RCC 7860 (cell line): ENCODE measurements at places on chromosomes 5 and 9.

DNA sequence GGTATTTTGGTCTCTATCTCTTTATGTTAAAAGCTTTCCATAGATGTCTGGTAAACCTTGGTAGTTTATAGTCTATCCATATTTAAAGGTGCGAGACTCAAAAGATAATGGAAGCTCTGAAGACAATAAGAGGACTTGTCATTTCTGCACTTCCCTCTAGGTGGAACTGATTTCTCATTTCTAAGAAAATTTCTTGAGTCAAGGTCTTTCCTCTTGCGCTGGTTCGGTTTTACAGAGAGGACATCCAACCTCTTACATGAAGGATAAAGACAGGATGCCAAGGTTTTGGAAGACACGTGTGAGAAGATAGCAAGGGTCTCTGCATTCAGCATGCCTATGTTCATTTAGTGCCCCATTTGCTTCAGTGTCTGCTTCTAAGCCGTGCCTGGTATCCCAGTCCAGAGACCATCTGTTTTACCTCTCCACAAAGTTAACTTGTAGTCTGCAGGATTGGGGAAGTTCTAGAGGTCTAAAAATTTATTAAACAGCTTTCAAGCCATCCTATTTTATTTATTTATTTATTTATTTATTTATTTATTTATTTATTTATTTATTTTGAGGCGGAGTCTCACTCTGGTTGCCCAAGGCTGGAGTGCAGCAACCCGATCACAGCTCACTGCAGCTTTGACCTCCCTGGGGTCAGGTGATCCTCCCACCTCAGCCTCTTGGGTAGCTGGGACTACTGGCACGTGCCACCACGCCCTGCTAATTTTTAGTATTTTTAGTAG is 41.6 kb downstream of the KIAA1191 start:
- no peak for DNase-seq

GRCh38 chr9:108609227-108609896 is 246.4 kb downstream of the ACTL7B start:
- DNase-seq: no peak

DNA sequence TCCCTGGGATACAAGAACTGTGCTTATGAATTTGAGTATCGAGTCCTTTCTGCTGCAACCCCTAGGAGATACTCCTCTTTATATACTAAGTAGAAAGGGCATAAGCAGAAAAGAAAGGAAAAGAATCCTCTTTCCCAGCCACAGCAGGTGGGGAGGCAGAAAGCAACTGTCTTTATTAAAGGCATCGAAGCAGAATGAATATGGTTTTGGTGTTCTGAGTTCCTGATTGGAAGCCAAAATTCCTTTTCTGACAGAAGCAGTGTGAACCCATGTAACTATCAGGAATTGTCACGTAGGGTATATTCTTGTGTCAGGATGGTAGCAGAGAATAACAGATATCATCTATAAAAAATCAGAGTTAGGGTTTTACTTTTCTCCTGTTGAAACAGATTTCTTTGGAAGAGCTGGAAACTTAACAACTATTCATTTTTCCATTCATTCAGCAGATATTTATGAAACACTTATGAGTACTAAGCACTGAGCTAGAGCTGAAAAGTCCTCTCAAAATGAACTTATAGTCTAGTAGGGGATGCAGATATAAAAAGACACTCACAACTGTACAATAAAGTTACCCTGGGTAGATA is 96.5 kb upstream of the LHFPL2 start:
- no peak for DNase-seq

DNA sequence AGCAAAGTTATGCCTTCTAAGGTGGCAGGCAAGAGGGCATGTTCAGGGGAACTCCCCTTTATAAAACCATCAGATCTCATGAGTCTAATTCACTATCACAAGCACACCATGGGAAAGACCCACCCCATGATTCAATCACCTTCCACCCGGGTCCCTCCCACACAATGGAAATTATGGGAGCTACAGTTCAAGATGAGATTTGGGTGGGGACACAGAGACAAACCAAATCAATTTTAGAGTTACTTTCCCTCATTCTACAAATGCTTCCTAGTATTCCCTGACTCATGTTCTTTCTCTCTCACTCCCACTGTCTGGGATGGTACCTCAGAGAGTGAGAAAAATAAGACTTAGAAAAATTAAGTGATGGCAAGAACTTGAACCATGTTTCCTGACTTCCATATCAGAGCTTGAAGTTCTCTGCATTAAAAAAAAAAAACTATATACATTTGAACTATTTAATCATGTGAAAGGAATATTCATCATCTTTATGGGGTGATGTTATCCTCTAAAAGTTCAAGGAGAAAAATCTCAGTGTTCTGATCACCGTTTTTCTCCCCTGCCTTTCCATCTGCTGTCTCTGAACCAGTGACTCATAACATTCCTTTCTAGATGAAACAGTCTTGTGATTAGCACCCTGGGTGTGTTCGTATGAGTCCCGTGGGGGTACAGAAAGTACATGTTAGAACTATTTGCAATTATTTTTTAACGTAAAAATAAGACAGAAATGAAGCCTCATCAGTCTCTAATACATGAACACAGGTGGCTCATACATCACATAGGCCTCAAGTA is 282.9 kb downstream of the SLF1 start:
- peak; percentile 47 for DNase-seq

GRCh38 chr5:83740741-83741140 is 20.1 kb upstream of the HAPLN1 start:
- no peak for DNase-seq

- no peak for DNase-seq
Observed at GRCh38 chr5:126810596-126811380, 33.9 kb downstream of the LMNB1 start.

- no peak for DNase-seq
Observed at GRCh38 chr9:95120781-95121370, 196.6 kb downstream of the FANCC start.

GRCh38 chr5:4348919-4349318 is 753.3 kb downstream of the IRX1 start:
- no peak for DNase-seq

DNA sequence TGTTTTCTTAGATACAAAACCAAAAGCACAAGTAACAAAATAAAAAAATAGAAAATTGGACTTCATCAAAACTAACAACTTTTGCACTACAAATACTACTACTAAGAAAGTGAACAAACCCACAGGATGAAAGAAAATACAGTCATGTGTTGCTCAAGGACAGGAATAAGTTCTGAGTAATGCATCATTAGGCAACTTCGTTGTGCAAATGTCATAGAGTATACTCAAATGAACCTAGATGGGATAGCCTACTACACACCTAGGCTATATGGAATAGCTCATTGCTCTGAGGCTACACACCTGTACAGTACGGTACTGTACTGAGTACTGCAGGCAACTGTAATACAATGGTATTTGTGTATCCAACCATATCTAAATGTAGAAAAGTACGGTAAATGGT is 88.3 kb downstream of the RAPGEF1 start:
- peak; percentile 12 for DNase-seq

- peak; percentile 98 for DNase-seq
Observed at GRCh38 chr5:119400245-119400644, 44.4 kb downstream of the TNFAIP8 start.

DNA sequence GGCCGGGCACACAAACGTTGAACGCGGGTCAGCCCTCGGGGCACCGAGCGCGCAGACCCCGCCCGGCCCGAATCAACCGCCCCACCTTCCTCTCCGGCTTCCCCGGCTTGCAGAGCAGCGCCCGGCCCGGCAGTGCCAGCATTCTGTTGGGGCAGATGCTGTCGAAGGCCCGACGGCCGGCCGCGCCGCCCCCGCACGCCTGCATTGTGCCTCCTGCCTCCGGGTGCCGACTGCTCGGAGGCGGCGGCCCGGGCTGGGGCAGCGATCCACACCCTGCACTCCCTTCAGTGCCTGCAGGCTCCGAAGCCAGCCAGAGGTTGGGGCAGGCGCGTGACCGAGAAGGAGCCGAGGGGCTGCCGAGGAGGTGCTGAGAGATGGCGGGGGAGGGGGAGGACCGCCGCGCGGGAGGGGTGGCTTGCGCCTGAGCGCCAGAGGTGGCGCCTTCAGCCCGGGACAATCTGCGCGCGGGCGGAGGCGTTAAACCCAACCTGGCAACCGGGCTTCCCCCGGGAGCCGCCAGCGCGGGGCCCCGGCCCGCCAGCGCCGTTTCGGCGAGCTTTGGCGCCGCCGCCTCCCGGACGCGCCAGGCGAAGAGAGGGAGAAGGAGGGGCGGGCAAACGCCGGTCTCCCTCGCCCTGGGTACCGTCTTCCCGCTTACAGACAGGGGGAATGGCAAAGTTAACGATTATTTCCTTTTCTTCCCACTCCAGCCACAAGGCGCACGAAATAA is at the start of gene MCIDAS:
MCIDAS (minus strand) TSS at position 382 of the 730 bp plus-strand sequence; CDS start at position 205, 177 bp downstream.
- DNase-seq: peak; percentile 12

GRCh38 chr5:143716881-143717280 is 95.1 kb upstream of the HMHB1 start:
- no peak for DNase-seq

DNA sequence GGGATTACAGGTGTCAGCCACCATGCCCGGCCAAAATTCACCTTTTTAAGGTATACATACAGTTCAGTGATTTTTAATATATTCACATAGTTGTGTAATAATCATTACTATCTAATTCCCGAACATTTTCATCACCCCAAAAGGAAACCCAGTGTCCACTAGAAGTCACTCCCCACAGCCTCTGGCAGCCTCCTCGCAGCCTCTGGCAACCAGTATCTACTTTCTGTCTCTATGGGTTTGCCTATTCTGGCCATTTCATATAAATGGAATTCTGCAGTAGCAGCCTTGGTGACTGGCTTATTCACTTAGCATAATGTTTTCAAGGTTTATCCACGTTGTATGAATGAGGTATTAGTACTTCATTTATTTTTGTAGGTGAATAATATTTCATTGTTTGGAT is 59.0 kb downstream of the UBAP1 start:
- DNase-seq: no peak

DNA sequence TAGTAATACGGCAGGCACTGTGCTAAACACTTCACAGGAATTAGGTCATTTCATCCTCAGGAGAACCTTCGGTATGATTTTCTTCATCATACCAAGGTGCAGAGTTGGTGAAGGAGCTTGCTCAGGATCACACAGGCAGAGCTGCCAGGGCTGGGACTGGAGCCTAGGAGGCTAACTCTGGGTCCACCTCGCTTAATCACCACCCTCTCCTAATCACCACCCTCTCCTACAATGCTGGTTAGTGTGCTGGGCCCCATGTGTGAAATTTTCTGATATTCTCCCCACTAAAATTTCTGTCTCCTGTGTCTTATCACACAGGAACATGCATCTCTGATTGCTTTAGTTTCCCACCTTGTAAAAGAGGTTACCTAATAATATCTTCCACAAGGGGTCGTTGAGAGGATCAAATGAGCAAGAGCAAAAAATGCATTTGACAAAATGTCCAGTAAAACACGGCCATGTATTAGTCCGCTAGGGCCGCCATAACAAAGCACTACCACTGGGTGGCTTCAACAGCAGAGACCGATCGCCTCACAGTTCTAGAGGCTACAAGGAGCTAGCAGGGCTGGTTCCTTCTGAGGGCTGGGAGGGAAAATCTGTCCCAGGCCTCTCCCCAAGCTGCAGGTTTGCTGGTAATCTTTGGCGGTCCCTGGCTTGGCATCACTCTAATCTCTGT is 128.2 kb upstream of the NFIB start:
- no peak for DNase-seq

- no peak for DNase-seq
Observed at GRCh38 chr5:178314961-178315820, 82.6 kb upstream of the PHYKPL start.

GRCh38 chr9:1171546-1171945 is 121.4 kb downstream of the DMRT2 start:
- no peak for DNase-seq

DNA sequence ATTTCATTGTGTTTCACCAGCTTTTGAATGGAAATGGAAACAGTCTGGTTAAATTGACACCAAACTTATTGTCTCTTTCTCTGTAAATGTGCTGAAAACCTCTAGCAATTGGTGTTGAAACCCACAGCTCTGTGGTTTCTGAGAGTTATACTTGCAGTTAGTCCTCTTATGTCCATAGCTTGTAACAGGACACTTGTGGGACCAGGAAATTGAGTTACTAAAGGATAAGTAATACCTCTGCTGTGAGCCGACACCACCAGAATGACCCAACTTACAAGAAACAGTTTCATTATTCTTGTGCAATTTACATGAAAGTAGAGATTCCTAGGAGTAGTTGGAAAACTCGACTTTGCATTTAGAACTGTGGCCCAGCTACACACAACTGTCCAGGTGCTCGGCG is 191.5 kb downstream of the CFAP90 start:
- DNase-seq: no peak

DNA sequence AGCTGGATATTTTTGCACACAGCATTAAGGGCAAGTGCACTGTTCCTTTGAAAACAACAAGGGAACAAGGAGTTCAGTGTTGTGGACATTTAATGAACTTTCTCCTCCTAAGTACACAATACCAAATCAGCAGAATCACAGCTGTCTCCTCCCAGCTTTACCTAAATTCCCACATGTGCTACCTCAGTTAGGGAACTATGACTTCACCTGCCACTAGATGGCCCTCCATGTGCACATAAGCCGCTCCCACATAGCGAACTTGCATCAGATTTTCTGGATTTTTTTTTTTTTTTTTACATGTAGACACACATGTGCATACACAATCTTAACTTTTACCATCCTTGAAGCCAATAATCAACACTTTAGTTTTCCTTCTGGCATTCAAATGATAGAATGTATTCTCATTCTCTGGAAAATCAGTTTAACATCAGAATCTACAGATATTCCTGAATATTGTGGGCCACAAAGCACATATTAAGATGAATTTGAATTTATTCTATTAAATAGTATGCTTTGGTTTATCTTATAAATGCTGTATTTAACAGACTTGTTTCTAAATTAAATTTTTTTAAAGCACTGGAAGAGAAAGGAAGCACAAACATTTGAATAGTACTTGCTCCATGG is 123.6 kb downstream of the PALM2AKAP2 start:
- peak; percentile 62 for DNase-seq

- DNase-seq: no peak
Observed at GRCh38 chr5:9187614-9188013, 358.3 kb downstream of the SEMA5A start.

- DNase-seq: no peak
Observed at GRCh38 chr5:77272206-77272605, 61.7 kb downstream of the PDE8B start.

DNA sequence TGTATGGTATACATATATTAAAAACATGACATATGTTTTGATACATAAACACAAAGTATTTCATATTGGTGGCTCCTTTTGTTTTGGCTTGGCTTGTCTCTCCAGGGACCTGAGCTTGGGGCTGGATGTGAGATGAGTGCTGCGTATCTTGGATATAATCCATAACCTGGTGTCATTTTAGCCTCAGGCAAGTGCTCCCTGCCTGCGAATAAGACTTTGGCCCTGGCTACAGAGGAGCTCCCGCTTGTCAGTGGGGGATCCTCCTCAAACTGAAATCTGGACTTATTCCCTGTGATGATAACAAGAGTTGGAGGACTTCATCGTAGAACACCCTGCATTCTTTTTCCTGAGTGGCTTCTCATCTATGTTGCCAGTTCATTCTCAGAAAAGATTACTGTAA is 341.7 kb upstream of the CLINT1 start:
- DNase-seq: no peak

GRCh38 chr9:68538200-68538599 is 2.5 kb downstream of the TMEM252 start:
- no peak for DNase-seq
